Thyroid gland (tissue), 4 donors: ENCODE measurements at places on chromosomes 12 and 14. TPM values are rescaled to one million over a fixed set of nuclear protein-coding genes. Genes with fewer than 3 reads are reported as not detected.

The SLC25A21 gene
- 0.67 TPM for total RNA-seq

The FAM186B gene
- total RNA-seq: 1.6 TPM

The COCH gene
- 0.96 TPM for total RNA-seq

The TOMM20L gene
- not detected for total RNA-seq

The PLEKHD1 gene
- 0.40 TPM for total RNA-seq

The BBOF1 gene
- 36.8 TPM for total RNA-seq

The ITGA5 gene
- 40.6 TPM for total RNA-seq

The BATF gene
- total RNA-seq: 1.6 TPM

The WNT1 gene
- total RNA-seq: not detected

The ACSS3 gene
- 32.5 TPM for total RNA-seq

The KRT73 gene
- total RNA-seq: not detected

The TRHDE gene
- total RNA-seq: 0.81 TPM

The AICDA gene
- not detected for total RNA-seq

The SVOP gene
- not detected for total RNA-seq

The KIF5A gene
- total RNA-seq: 0.34 TPM

The NDRG2 gene
- total RNA-seq: 186 TPM

The OAS2 gene
- total RNA-seq: 5.9 TPM

The ACSM4 gene
- not detected for total RNA-seq

The DEPDC4 gene
- 0.81 TPM for total RNA-seq

The PLEKHG7 gene
- total RNA-seq: not detected

The MSRB3 gene
- total RNA-seq: 19.1 TPM

The IL26 gene
- not detected for total RNA-seq

The KRT3 gene
- total RNA-seq: not detected

The CAPZA3 gene
- 0.40 TPM for total RNA-seq
